ENCODE measurements at places on chromosomes 13 and 19.

GRCh38 chr13:48333976-48334375 is 30.4 kb downstream of the RB1 start:
- no peak for DNase-seq

DNA sequence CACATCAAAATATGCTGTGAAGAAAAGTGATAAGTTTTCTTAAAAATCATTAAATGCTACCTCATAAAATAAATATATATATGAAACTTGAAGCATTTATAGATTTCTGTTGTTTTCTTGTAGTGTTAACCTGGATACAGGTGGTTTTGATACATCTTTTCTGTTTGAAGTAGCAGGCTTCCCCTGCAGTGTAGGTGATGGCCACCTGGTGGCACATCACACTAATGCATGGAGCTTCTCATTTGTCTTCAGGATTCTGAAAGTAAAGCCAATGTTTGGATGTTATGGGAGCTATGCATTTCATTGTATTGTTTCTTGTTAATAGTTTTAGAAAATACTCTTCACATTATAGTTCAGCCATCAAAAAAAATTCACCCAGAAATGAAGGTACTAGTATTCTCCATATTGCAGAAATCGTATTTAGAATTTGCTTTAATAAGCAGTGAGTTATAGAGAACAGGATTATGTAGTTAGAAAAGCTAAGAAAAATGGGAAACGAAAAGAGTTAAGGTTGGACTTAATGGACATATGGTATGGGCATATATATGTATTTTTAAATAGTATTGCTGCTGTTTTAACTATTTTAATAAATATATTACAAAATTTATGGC is 18.7 kb downstream of the GPR180 start:
- DNase-seq: peak; percentile 29

DNA sequence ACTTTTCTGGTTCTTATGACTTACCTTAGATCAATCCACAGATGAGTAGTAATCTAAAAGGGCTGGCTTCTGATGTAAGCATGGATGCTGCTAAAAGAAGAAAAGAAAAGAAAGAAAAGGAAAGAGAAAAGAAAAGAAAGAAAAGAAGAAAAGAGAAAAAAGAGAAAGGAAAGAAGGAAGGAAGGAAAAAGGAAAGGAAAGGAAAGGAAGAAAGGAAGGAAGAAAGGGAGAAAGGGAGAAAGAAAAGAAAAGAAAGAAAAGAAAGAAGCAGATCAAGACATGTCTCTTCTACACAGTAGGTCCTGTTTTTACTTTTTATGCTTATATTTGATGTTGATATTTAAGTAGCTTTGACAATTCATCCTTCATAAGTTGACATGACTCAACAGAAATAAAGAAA is 421.3 kb downstream of the DIAPH3 start:
- DNase-seq: no peak

GRCh38 chr19:49864890-49865289 is 2.5 kb downstream of the PNKP start:
- DNase-seq: no peak

- DNase-seq: no peak
Measured at GRCh38 chr13:59392328-59392727, 771.4 kb downstream of the DIAPH3 start.

GRCh38 chr19:49583239-49583638 is 2.1 kb downstream of the PRRG2 start:
- no peak for DNase-seq

DNA sequence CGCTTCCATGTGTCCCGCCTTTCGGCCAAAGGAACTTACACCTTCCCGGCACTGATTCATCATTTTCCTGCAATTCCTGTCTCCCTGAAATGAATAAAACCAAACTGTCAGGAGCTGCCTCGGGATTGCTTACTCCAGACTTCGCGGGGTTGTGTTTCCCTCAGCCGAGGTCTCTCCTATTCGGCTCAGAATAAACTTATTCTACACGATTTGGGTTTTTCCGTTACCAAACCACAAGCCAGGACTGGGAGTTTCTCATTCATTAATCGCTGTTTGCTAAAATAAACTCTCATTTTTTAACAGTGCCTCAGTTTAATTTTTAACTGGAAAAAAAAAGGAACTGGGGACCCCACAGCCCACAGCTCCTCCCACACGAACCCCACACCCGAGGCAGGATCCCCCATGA is 667 bp downstream of the ZNF878 start:
- peak; percentile 9 for DNase-seq

DNA sequence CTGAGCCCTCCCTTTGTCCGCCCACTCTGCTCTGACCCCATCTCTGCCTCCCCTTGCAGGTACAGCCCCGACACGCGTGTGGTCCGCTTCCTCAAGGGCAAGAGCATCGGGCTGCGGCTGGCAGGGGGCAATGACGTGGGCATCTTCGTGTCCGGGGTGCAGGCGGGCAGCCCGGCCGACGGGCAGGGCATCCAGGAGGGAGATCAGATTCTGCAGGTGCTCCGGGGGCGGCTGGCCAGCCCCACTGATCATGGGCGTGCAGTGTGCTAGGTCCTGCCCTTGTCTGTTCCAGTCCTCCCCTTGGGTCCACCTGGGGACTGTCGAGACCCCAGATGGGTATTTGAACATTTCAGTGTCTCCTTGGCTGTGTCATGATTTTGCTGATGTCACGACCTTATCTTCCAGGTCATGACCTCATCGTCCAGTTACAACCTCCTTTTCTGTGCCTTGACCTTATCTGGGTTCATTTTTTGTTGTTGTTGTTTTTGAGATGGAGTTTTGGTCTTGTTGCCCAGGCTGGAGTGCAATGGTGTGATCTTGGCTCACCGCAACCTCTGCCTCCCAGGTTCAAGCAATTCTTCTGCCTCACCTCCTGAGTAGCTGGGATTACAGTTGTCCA is 25.3 kb downstream of the APBA3 start:
- no peak for DNase-seq

DNA sequence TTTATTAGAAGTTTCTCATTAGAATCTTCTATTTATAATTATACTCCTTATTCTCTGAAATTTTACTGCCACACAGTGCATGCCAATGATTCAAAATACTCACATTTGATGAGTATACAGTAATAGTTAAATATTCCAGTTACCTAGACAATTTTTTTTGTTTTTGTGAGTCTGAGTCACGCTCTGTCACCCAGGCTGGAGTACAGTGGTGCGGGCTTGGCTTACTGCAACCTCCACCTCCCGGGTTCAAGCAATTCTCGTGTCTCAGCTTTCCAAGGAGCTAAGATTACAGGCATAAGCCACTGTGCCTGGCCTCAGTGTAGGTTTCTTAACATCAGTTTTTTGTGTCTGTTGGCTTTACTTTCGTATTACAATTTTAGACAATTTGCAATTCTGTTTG is 87.1 kb downstream of the ZNF486 start:
- no peak for DNase-seq

DNA sequence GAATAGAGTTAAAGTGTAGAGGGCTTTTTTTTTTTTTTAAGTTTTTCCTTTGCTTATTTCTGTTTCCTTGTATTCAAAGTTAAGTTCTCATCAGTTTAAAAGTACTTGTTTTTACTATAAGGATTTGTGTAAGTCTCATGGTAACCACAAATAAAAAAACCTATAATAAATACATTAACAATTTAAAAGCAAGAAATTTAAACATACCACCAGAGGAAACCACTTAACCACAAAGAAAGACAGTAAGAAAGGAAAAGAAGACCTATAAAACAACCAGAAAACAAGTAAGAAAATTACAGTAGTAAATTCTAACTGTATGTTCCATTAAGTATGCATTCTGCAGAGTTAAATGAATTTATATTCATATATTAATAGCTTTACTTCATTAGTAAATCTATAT is 999.1 kb upstream of the ATXN8OS start:
- no peak for DNase-seq

DNA sequence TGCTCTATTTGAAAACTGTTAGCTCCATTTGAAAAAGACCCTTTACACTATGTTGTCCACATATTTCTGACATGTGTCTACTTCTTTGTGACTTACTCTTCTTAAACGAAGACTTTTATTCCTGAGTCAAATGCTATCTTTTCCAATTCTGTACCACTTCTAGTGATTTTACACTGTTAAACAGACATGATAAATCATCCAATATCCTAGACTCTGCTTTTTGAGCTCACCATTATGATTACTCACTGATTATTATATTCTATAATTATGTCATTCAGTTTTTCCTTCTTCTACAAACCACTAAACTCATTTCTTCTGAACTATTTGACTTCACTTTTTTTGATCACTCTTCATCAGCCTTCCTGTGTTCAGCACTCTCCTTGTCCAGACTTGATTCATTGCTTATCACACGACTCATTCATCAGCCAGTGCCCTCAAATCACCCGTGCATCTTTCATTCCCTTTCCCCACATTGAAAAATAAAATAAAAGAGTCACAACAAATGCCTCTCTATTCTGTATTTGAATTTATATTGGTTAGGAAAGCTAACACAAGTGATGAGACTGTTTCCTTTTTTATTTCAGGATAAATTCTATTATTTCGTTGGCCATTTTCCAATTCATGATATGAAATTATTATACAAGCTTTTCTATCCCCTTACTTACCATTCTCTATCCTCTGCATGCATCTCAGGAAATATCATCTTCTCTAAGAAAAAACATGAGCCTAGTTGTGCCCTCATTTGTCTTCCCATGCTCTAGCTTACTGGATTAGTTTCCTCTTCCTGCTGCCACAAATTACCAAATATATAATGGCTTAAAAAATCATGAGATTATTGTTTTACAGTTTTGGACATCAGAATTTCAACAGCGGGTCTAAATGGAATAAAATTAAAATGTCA is 1482.1 kb upstream of the MIR17HG start:
- DNase-seq: no peak

DNA sequence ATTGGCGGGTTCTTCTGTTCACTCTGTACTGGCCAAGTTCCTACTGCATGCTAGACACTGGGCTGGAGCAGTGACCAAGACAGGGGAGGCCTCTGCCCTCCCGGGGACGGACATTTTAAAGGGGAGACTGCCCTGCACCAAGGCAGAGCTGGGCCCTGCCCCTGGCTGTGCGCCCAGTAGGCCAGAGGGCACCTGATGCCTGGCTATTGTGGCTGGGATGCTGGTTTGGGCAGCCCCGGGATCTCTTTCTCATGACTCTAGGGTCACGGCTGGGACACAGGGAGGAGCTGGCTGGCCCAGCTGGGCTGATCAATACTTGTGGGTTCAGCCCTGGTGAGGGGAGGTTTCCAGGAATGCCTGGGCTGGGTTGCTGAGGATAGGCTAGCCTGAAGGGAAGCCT is 17.7 kb downstream of the LIPE start:
- no peak for DNase-seq

DNA sequence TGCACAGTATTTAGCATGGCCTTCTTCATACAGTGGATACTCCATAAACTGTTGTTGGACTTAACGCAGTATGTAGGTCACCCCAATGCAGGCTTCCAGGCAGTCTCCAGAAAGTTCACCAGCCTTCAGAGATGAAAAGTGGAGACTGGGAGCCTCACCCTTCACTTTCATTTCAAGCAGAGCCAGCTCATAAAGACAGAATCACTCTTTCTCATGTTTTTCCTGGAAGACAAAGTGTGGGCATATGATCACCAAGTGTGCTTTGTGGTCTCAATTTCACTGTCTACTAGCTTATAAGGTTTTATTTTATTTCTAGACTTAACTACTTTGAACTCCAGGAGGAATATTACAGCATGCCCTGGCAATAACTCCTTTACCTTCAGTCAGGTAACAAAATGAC is 26.3 kb upstream of the TNFSF11 start:
- DNase-seq: no peak

- no peak for DNase-seq
Measured at GRCh38 chr19:5250127-5250659, 90.4 kb downstream of the PTPRS start.

- DNase-seq: no peak
Measured at GRCh38 chr19:5480427-5480836, 25.2 kb downstream of the ZNRF4 start.

DNA sequence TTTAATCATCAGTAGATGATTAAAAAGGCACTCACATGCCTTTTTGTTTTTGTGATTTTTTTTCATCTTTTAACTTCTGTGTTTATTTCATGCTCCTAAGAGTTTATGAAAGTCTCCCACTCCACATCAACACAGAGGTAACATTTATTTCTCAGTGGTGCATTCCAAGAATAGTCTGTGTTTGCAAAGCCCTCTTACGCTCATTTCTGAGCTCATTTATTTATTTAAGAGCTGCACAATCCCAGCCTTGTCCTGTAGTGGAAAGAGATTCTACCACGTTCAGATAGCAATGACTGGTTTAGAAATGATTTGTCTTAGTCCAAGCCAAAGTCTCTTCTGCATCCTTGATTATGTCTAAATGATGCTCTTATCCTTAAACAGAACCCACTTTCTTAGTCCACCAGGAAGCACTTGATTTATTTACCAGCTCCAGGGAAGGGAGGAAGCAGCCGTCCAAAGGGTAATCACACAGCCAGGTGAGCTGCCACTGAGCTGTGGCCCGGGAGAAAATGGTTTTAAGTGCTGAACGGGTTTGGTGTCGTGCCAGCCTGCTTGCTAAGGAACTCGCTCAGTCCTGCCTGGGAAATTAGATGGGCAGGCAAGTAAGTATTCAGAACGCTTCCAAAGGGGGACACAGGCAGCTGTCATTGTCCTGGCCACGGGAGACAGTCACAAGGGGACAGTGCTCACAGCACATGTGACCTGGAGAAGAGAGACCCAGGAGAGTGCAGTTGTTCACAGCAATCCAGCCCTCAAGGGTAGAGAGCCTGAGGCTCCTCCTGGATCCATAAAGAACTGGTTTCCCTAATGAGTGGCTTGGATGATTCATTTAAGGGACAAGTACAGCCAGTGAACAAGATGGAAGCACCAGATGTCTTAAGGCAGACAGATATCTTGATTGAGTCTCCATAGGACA is 131.8 kb upstream of the WASF3 start:
- no peak for DNase-seq

DNA sequence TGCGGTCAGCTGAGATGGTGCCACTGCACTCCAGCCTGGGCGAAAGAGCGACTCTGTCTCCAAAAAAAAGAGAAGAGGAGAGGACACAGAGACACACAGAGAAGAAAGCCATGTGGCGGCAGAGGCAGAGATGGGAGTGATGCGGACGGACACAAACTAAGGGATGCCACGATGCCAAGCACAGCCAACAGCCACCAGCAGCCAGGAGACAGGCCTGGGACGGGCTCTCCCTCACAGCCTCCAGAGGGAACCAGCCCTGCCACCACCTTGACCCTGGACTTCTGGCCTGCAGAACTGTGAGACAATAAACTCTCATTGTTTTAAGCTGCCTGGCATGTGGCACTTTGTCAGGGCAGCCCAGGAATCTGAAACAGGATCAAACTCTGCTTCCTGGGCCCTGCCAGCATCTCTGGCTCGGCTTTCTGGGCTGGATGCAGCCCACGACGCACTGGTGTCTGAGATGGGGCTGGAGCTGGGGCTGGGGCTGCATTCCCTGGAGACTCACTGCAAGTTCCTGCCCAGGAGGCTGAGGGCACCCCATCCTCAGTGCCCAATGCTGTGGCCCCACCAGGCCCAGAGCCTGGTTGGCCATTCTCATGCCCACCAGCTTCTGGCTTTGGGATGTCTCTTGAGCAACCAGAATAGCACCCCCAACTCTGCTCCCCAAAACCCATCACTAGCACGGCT is 3.0 kb downstream of the F2RL3 start:
- no peak for DNase-seq

DNA sequence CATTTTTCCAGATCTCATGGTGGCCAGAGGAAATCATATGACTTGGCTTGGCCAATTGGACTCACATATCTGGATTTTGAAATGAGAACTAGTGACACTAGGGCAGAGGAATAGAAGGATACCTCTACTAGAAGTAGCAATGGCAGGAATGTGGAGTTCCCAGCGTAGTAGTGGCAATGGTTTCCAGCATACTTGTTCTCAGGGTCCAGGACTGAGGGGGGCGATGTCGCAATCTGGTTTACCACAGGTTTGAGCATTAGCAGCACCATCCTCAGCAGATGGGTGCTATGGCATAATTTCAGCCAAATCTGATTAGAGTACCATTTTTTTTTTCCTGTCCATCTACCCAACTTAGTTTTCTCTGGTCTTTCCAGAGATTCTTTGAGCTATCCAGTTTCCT is 8.1 kb upstream of the SLITRK1 start:
- no peak for DNase-seq

Data from fibroblast of skin of abdomen (primary cell).